ENCODE measurements at places on chromosomes 12 and 14. TPM values are rescaled to one million over a fixed set of nuclear protein-coding genes. Genes with fewer than 3 reads are reported as not detected.

AICDA gene
- total RNA-seq = not detected

TMEM253 gene
- total RNA-seq = not detected

KCNK13 gene
- not detected for total RNA-seq

KRT77 gene
- not detected for total RNA-seq

GALNT8 gene
- total RNA-seq = 0.39 TPM
